Activated naive CD8-positive, alpha-beta T cell treated with anti-CD3 and anti-CD28 coated beads, Interleukin-2, amount 10 ng/mL, durations not matched to agents 7 days and 5 days (primary cell): ENCODE measurements at places on chromosomes 3 and 15. TPM values are rescaled to one million over a fixed set of nuclear protein-coding genes. Genes with fewer than 3 reads are reported as not detected.
A peak's percentile ranks its signal among the peaks of the same experiment; 100 is the strongest.

DNA sequence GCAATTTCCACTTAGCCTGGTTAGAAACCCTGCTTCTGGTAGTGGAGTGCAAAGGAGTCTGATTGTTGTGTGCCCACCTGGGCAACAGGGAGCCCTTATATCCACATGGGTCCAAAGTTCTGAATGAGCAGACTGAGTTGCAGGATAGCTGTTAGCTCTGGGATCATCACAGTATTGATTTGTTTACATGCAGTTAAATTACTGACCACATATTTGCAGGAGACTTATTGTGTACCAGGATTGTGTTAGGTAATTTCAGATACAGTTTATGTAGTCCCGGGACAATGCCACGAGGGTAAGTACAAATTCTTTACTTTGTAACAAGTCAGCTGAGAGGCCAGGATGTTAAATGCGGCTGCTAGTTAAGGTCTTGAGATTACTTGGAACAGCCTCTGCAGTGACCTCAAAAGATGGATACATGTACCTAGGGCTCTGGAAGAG, 18.8 kb downstream of the ARHGEF26 start:
- no peaks in the 10 kb centered on the region for H3K36me3 ChIP-seq
- H3K27ac ChIP-seq = no peak overlapping the region
- no peaks in the 10 kb centered on the region for H3K4me1 ChIP-seq

The CD200R1 gene
- 11.4 TPM for total RNA-seq

- H3K4me3 ChIP-seq = no peak overlapping the region
- H3K27ac ChIP-seq = no peak overlapping the region
- peaks cover 10% of the 10 kb centered on the region for H3K4me1 ChIP-seq
- no peaks in the 10 kb centered on the region for H3K36me3 ChIP-seq
- no peak for DNase-seq
These were observed 77.8 kb downstream of the IL20RB start for GRCh38 chr3:137035631-137036030.

- peaks cover 73% of the 10 kb centered on the region for H3K36me3 ChIP-seq
- H3K27me3 ChIP-seq = no peaks in the 10 kb centered on the region
- H3K4me3 ChIP-seq = peak overlapping the region; percentile 69
- H3K27ac ChIP-seq = peak overlapping the region; percentile 73
- H3K4me1 ChIP-seq = peaks cover 84% of the 10 kb centered on the region
- DNase-seq = no peak
These were observed 20.0 kb downstream of the SATB1 start for GRCh38 chr3:18405141-18405540.

The CKMT1A gene
- total RNA-seq = not detected
